ENCODE measurements at places on chromosomes 16 and 17.

DNA sequence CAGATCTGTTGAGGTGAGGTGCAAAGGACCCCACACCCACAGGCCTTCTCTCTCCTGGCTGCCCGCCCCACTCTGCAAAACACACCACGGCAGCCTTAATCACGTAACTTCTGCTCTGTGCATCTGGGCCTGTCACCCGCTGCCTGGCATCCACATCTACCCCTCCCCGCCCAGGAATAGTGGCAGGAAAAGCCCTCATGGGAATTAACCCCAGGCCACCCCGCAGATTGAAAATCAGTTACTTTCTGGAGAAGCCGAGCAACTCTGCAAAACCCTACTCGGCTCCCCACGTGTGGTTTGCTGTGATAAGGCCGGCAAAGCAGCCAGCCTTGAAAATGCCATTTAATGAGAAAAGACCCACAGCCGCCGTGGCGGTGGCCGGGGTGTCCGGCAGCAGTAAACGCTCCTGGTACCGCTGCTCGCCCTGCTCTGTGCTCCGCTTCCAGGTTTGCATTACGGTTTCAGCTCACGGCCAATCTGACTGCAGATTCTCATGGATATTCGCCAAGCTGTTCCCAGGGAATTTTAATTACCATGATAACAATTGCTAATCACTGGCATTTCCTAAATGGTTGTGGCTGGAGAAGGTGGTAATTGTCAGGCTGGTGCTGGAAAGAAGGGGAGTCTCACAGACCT, 78.0 kb upstream of the DOC2B start:
- H3K4me3 ChIP-seq, result no peak overlapping the region
- DNase-seq, result no peak
- no peaks in the 10 kb centered on the region for H3K36me3 ChIP-seq
- H3K27ac ChIP-seq, result no peak overlapping the region

DNA sequence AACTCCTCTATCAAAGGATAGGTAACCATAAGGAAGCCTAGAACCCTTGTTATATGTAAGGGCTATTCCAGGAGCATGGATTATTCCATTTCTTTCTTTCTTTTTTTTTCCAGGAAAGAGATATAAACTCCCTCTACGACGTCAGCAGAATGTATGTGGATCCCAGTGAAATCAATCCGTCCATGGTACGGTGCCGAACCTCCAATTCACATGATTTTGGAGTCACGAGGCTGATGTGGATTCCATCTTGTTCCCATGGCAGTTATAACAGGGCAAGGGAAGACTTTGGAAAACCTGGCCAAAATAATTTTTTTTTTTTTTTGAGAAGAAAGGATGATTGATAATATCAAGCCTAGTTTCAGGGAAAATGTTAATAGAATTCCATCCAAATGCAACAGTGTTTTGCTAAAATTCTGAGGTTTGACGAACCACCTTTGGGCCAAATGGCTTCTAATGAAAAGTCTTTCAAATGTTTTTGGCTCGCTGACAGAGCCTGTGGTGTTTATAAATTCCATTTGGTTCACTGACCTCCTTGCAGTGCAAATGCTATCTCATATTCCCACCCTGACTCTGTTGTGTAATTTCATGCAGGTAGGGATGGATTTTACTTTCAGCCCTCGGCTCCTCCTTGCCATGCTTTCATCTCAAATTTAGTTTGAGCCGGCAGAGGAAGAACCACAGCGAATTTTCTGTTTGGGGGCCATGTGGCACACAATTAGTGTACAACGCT, 90.0 kb downstream of the SDR42E1 start:
- H3K4me3 ChIP-seq, result no peak overlapping the region
- H3K4me1 ChIP-seq, result peaks cover 12% of the 10 kb centered on the region
- H3K36me3 ChIP-seq, result peaks cover 8% of the 10 kb centered on the region
- no peaks in the 10 kb centered on the region for H3K27me3 ChIP-seq

DNA sequence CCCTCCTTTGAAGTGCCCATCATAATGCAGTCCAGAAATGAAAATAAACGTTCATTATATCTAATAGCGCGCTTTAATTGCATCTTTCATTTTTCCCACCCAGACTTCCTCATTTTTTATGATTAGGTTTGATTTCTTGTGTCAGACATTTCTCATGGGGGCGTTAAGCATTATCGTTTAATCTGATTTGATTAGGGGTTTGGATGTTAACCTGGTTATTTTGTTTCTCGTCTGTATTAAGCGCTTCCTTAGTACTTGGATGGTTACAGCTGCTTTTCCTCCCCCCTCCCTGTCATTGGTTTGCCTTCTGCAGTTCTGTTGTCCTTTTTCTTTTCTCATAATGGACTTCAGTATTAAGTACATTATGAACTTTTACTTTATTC, 540 bp downstream of the MFSD11 start:
- H3K36me3 ChIP-seq, result no peaks in the 10 kb centered on the region
- H3K27me3 ChIP-seq, result no peaks in the 10 kb centered on the region
- H3K27ac ChIP-seq, result peak overlapping the region; percentile 97
- peak; percentile 53 for DNase-seq
- H3K4me3 ChIP-seq, result peak overlapping the region; percentile 97
- H3K4me1 ChIP-seq, result peaks cover 33% of the 10 kb centered on the region

GRCh38 chr16:88783391-88784073, 1.5 kb downstream of the PIEZO1 start:
- H3K27me3 ChIP-seq, result no peaks in the 10 kb centered on the region
- no peaks in the 10 kb centered on the region for H3K36me3 ChIP-seq
- DNase-seq, result peak; percentile 54
